CD8-positive, alpha-beta memory T cell (primary cell): ENCODE measurements at places on chromosomes 7 and 10. TPM values are rescaled to one million over a fixed set of nuclear protein-coding genes. Genes with fewer than 3 reads are reported as not detected.

Gene MYL10
- not detected for total RNA-seq

Gene ZNF398
- 16.4 TPM for total RNA-seq

Gene BAMBI
- 1.7 TPM for total RNA-seq

Gene EN2
- total RNA-seq = not detected

DNA sequence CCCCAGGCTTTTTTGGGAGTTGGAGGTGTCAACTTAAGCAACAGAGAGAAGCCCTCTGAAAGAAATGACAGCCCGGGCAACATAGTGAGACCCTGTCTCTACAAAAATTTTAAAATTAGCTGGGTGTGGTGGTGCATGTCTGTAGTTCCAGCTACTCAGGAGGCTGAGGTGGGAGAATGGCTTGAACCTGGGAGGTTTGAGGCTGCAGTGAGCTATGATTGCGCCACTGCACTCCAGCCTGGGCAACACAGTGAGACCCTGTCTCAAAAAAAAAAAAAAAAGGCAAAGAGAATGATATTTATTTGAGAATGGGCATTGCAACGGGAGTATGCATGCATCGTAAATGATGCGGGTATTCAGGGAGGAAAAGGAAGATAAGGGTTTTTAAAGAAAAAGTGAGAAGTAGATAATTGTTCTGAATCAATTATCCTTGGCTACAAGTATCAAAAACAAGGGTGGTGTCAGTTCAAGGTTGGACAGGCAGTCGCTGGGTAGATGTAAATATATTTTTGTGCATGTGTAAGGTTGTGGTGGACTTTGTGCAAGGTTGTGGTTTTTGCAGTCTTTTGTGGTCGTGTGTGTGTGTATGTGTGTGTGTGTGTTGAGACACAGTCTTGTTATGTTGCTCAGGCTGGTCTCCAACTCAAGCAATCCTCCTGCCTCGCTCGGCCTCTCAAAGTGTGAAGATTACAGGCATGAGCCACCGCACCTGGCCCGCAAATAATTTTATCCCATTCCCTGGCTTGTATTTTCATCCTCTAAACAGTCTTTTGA, 65.6 kb downstream of the COL26A1 start:
- DNase-seq = no peak

DNA sequence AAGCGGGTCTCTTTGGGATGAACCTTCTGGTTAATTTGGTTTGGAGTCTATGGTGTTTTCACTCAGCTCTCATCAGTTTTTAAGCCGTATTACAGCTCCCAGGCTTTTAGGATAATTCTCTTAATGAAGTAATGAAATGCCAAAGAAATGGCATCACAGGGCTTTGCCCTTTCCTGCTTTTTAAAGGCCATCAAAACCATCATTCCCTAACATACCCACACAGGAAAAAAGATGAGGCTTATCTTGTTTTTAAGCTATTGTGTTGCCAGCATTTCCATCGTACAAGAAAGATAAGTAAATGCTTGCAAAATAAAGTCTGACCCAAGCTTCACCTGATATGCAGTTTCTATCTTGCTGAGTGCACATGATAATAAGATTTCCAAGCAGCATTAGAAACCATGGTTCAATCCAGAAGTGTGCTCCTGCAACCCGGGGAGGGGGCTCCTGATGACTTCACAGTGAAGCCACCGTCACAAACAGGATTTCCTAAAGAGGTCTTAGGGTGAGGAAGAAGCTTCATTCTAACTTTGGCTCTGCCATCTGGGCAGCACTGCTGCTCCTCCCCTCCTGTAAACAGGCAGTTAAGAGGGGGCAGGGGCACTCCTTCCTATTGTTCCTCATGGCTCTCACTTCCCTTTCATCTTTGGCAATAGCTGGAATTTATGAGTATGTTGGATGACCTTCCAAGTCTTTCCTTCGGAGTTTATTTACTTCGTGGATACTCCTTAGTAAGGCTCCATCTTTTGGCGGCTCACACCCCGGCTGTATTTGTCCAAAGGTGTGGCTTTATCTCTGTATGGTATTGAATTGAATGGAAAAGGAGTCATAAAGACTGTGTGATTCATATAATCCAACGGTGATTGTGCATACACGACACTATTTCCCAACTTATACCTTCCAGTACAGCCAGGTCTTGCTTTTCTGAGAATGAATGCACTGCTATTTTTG, 55.2 kb upstream of the FAM133B start:
- DNase-seq = no peak

GRCh38 chr10:116134322-116134721, 138.7 kb downstream of the GFRA1 start:
- DNase-seq = no peak

- DNase-seq = no peak
Measured at GRCh38 chr7:157432541-157432956, 95.7 kb downstream of the DNAJB6 start.

DNA sequence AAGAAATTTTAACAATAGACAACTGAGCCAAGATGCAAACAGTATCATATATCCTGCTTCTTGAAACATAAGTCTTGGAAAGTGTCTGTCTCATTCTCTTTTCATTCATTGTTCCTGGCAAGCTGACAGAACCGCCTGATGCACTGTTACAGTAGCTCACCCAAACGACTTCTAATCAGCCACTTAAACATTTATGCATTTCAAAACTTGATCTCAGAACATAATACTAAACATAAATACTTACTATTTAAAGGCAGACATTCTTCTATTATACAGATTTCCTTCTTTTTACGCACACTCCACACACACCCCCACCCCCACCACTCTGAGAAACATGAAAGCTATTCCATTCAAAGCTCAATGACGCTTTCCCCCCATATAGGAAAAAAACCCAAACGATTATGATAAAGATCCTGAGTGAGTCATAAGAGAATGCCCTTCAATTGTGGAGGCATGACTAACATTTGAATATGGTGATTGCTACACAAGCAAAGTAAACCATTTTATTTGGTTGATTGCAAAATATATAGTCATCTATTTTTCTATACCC, 30.5 kb downstream of the SHTN1 start:
- DNase-seq = no peak

DNA sequence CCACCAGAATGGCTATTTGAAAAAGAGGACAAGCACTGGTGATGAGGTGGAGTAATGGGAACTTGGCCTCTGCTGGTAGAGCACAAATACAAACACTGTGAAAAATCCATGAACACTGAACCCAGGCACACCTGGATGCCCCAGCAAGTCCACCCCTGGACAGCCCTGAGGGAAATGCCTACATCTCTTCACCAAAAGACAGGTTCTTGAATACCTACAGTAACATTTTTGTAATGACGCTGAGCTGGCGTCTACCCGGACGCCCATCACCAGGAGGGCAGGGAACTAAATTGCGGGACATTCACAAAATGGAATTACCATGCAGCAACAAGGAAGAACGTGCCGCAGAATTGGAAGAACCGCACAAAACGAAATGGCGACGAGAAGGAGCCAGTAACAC, 70.5 kb downstream of the GNA12 start:
- no peak for DNase-seq

- DNase-seq = no peak
Measured at GRCh38 chr7:38154278-38154677, 23.8 kb upstream of the STARD3NL start.

DNA sequence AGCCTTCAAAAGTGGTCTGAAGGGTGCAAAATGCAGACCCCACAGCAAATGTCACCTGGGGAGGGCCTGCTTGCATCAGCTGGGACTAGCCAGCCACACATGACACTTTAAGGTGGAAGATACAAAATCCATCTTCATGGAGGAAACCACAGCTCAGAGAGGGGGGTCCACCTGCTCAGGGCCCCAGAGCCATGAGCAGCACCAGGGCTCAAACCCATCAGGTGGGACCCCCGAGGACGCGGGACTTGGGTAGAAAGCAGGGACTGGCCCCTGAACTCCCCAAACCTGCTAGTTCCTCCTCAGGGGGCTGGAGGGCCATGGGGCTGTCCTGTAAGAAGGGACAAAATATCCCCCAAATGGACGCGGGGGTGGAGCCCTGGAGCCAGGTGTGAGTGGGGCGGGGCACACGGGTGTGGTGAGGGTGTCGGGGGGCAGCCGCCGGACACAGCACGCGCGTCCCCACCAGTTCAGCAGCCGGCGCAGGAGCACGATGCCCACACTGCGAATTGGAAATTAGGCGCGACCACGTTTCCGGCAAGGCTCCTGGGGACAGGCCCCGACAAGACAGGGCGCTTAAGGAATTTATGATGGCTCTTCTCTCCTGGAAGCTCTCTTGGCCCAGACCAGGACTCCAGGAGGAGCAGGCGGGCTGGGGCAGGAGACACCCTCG, 8.0 kb downstream of the PDGFA start:
- no peak for DNase-seq

- no peak for DNase-seq
Measured at GRCh38 chr7:37323966-37324365, 124.7 kb downstream of the ELMO1 start.

GRCh38 chr10:84329986-84330651, 1.7 kb downstream of the CCSER2 start:
- DNase-seq = peak; percentile 27

- no peak for DNase-seq
Measured at GRCh38 chr10:49082766-49083165, 32.6 kb downstream of the VSTM4 start.
